ENCODE measurements at places on chromosomes 7 and 10. TPM values are rescaled to one million over a fixed set of nuclear protein-coding genes. Genes with fewer than 3 reads are reported as not detected.

Gene CALHM2
- 24.8 TPM for total RNA-seq

Gene C10orf143
- 0.96 TPM for total RNA-seq

Gene SAMD8
- total RNA-seq = 40.1 TPM

Gene GRM3
- not detected for total RNA-seq

Data from myocyte (in vitro differentiated cells).